Chondrocyte (in vitro differentiated cells): ENCODE measurements at places on chromosomes 13 and 19. TPM values are rescaled to one million over a fixed set of nuclear protein-coding genes. Genes with fewer than 3 reads are reported as not detected.
A peak's percentile ranks its signal among the peaks of the same experiment; 100 is the strongest.

The GNA15 gene
- total RNA-seq, result not detected in 3 replicates

The PGLYRP2 gene
- total RNA-seq, result not detected in 3 replicates

The IER2 gene
- 38.4 to 67.1 TPM (median 58.5 TPM) in 3 replicates for total RNA-seq

GRCh38 chr19:28542394-28543243, 670.3 kb downstream of the UQCRFS1 start:
- DNase-seq, result no peak
- H3K36me3 ChIP-seq, result no peaks in the 10 kb centered on the region
- H3K4me3 ChIP-seq, result no peak overlapping the region

DNA sequence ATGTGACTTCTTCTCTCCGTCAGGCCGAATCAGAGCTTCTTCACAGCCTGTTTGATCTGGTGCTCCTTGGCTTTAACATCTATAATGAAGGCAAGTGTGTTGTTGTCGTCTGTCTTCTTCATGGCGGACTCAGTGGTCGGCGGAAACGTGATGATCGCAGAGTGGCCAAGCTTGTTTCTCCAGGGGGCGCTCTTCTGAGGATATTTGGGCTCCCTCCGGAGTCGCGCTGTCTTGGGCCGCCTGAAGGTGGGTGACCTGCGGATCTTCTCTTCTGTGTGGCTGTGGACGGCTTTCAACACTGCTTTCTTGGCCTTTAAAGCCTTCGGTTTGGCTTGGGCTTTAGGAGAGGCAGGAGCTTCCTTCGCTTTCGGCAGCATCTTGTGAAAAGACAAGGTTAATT, 9.8 kb downstream of the TPRX1 start:
- no peak for DNase-seq
- H3K4me1 ChIP-seq, result no peaks in the 10 kb centered on the region
- no peak overlapping the region for H3K4me3 ChIP-seq
- no peak overlapping the region for H3K27ac ChIP-seq
- H3K27me3 ChIP-seq, result peaks cover 7% of the 10 kb centered on the region

DNA sequence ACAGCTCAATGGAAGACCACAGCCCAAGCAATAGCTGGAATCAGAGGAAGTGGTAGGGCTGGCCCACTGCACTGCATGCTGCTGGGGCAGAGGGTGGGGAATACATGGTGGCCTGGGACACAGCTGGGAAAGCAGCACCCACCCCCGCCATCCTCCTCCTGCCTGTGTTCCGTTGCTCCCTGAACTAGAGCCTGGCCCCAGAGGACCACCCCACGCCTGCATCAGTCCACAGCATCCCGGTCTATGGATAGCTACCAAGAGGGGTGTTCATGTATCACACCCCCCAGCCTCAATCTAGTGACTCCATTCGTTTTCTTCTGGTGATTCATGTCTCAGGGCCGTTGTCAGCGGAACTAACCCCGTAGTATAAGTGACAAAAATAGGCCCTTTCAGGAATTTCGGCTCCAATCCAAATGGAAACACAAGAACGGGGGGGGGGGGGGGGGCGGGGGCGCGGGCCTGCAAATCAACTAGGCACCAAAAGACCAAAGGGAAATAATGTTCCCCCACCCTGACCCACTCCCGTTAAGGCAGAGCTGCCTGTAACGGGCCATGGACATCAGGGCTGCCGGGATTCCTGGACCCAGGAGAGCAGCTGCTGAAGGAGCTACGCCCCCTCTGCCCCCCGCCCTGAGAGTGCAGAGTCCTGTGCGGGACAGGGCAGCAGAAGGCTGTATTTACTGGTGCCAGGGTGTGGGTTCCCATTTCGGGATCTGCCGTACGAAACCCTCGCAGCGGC, 18.9 kb upstream of the EPHX3 start:
- H3K36me3 ChIP-seq, result peaks cover 25% of the 10 kb centered on the region
- H3K4me3 ChIP-seq, result peak overlapping the region; percentile 55
- no peak for DNase-seq
- peak overlapping the region; percentile 100 for H3K27ac ChIP-seq

DNA sequence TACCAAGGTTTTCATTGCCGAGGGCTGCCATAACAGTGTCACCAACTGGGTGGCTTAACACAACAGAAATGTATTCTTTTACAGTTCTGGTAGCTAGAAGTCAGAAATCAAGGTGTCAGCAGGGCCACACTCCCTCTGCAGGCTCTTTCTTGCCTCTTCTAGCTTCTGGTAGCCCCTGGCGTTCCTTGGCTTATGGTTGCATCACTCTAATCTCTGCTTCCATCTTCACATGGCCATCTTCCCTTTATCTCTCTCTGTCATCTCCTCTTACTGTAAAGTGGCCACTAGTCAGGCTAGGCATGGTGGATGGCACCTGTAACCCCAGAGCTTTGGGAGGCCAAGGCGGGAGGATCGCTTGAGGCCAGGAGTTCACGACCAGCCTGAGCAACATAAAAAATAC, 38.0 kb upstream of the MRI1 start:
- H3K4me3 ChIP-seq, result no peak overlapping the region
- no peaks in the 10 kb centered on the region for H3K27me3 ChIP-seq
- DNase-seq, result no peak
- H3K27ac ChIP-seq, result no peak overlapping the region
